ENCODE measurements at places on chromosomes 1 and 21.

DNA sequence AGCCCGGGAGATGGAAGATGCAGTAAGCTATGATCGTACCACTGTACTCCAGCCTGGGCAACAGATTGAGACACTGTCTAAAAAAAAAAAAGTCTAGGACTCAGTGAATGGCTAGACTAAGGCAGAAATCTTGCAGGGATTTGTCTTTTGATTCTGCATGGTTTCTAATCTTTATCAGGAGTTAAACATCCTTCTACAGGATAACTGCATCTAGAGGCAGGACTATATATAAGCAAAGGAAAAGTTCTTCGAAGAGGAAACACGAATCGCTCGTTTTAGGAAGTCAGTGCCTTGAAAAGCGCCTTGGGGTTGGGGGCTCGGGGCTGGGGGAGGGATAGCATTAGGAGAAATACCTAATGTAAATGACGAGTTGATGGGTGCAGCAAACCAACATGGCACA, 602 bp upstream of the UFC1 start:
- no peak for DNase-seq

GRCh38 chr1:61171974-61172373, 89.6 kb downstream of the NFIA start:
- DNase-seq: no peak

DNA sequence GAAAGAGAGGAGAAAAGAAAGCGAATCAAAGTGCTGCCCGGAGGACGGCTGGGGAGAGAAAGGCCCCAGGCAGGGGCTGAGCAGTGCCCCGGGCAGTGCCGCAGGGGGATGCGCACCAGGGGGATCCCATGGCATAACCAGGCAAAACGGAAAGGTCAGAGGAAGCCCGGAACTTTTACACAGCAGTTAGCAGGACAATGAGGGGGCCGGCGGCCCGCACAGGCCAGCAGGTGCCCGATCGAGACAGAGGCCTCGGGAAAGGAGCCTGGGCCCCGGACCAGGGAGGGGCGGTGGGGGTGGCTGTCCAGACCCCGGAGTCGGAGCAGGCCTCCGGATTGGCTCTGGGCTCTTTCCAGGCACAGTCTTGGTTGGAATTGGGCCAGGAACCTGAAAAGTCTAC, 86.8 kb downstream of the CASZ1 start:
- no peak for DNase-seq

DNA sequence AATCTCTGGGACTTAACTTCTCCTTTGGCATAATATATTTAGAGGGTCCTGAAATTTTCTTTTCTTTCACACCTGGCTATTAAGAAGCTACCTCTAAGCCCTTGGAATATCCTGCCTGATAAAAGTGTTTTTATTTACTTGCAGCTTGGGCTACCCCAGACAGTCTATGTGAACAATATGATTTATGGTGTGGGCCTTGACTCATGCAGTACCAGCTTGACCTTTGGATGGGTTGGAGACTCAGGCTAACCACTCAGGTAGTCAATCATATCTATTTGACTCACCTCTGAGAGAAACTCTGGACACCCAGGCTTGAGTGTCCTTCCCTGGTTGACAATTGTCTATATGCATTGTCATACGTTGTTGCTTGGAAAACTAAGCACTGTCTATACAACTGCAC, 13.4 kb upstream of the PGBD2 start:
- DNase-seq: no peak

DNA sequence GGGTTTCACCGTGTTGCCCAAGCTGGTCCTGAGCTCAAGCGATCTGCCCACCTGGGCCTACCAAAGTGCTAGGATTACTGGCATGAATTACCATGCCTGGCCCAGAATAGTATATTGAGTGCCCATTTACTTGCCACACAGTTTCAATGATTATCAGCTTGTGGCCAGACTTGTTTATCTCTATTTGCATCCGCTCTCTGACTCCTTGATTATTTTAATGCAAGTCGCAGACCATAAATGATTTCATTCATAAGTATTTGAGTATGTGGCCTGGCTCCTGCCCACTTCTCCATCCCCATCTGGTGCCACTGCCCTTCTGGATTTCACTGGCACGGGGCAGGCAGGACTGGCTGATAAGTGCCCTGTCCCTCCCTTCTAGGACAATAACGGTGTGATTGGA, 18.2 kb upstream of the TRNAU1AP start:
- DNase-seq: no peak

- no peak for DNase-seq
Observed at GRCh38 chr1:170357750-170358149, 174.2 kb upstream of the GORAB start.

DNA sequence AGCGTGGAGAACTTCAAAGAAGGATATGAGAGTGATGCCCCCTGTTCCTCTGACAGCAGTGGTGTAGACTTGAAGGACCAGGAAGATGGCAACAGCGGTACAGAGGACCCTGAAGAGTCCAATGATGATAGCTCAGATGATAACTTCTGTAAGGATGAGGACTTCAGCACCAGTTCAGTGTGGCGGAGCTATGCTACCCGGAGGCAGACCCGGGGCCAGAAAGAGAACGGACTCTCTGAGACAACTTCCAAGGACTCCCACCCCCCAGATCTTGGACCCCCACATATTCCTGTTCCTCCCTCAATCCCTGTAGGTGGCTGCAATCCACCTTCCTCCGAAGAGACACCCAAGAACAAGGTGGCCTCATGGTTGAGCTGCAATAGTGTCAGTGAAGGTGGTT, 14.0 kb downstream of the CERS2 start:
- DNase-seq: no peak

GRCh38 chr1:225467193-225468020, 39.6 kb upstream of the LBR start:
- no peak for DNase-seq

DNA sequence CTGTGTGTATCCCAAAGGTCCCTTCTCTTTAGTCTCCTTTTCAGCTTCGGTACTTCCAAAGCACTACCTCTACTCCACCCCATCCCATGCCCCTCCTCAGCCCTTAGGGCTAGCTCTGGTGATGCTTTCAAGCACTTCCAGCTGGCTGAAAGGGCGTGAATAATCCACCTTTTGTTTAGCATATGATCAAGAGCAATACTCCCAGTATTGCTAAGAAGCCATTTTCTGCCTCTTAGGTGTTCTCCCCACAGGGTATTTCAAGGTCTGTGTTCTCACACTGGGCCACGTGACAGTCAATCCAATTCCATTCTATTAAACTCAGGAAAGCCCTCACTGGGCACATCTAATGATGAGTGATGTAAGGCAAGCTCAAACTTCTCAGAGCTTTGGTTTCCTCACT, 298.5 kb upstream of the PROX1 start:
- DNase-seq: no peak

GRCh38 chr1:186839041-186839400, 10.3 kb downstream of the PLA2G4A start:
- no peak for DNase-seq

DNA sequence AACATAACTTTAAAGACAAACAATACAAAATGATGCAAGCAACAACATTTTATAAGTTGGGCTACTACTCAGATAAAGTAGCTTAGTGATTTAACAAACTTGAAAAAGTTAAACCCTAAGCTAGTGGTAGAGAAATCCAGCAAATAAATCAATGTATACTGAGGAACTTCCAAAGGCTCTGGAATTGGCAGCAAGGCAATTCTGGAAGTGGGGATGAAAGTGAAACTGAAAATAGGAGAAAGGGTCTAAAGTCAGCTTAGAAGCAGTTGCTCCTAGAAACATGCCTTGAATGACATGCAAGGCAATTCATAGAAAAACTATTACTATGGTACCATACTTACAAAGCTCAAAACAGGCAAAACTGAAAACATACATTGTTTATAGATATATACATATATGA, 90.0 kb upstream of the CAMK1G start:
- no peak for DNase-seq

GRCh38 chr1:7611421-7612010, 159.6 kb upstream of the VAMP3 start:
- no peak for DNase-seq

GRCh38 chr1:68495532-68495931, 1.4 kb downstream of the DEPDC1 start:
- no peak for DNase-seq

- no peak for DNase-seq
Observed at GRCh38 chr1:67429011-67429527, 1.1 kb downstream of the SERBP1 start.

GRCh38 chr1:6133146-6133895, 46.8 kb downstream of the CHD5 start:
- no peak for DNase-seq

GRCh38 chr1:89484092-89485038, 40.3 kb upstream of the LRRC8B start:
- DNase-seq: no peak

DNA sequence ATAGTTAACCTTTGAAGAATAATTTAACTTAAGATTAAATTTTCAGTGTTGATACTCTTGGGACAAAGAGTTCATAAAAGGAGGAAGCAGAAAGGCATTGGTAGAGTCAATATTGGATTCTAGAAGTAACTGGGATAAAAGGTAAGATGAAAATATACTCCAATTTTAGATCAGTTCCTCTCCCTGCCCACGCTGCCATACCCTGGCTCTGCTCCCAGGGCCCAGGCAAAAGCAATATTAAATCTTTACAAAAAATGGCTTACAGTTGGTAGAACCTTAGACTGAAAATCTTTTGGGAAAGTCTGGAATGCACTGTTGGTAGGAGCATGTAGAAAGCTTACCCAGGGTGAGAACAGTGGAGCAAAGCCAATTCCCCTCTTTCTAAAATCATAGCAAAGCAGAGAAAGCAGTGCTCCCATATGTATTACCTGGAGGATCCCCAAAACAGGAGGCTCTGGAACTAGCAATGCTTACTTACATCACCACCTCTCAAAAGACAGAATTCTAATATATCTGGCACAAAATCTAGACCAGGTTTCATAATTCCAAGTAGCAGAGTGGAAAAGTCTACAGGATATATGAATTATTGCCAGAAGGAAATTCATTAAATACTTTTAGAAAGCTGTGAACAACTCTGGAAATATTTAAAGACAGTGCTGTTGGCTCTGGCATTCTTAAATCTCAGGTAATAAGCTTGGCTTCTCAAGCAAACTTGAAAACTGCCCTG, 24.5 kb downstream of the KIAA0319L start:
- no peak for DNase-seq

DNA sequence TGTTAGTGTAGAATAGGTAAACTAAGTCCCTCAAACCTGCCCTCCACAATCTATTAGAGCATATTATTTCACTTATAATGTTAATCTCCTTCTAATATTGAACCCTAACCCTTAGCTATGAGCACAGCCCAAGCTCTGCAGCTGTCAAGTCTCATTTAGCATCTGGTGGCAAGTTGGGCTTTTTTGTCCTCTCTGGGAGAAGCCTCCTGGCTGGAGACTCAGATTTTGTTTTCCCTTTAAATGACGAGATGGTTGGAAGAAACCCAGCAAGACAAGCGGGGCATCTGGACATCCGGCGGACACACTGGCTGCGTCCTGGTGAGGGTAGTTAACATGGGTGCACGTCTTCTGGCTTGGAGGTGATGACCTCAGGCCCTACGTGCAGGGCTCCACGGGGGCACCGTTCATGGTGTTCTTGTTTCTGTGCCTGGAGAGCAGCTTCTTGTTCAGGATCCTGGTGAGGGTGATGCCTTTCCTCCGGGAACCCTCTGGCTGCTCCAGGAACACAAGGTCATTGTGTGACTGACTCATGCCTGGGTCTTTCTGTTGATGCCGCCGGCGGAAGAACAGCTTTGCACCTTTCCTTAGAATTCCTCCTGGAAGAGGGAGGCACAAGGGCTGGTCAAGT, 9.7 kb upstream of the PRDM15 start:
- DNase-seq: no peak

- DNase-seq: no peak
Observed at GRCh38 chr1:217106231-217106901, 383.1 kb upstream of the ESRRG start.

- no peak for DNase-seq
Observed at GRCh38 chr1:59523745-59524450, 227.0 kb downstream of the FGGY start.

DNA sequence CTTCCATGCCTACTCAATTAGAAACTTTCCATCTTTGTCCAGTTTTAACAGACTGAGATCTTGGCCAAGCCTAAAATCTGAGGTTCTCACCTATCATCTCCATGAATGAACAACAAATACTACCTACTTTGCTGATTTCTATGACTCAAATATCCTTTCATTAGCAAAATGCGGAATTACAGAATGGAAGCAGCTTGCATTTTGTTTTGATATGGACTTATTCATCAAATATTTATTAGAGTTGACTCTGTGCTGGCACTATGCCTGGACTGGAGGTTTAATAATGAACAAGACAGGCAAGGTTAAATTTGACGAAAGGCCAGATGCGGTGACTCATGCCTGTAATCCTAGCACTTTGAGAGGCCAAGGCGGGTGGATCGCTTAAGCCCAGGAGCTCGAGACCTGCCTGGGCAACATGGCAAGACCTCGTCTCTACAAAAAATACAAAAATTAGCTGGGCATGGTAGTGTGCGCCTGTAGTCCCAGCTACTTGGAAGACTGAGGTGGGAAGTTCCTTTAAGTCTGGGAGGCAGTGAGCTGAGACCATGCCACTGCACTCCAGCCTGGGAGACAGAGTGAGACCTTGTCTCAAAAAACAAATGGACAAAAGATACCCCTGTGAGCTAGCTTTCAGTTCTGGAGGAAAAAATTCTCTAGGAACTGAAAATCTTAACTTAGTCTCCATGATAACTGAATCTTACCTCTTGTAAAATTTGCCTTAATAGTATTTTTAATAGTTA, 29.4 kb upstream of the SOD1 start:
- DNase-seq: no peak

GRCh38 chr1:94339206-94339927, 78.8 kb upstream of the ABCD3 start:
- no peak for DNase-seq

GRCh38 chr1:204130981-204131892, 20.6 kb downstream of the ETNK2 start:
- no peak for DNase-seq

DNA sequence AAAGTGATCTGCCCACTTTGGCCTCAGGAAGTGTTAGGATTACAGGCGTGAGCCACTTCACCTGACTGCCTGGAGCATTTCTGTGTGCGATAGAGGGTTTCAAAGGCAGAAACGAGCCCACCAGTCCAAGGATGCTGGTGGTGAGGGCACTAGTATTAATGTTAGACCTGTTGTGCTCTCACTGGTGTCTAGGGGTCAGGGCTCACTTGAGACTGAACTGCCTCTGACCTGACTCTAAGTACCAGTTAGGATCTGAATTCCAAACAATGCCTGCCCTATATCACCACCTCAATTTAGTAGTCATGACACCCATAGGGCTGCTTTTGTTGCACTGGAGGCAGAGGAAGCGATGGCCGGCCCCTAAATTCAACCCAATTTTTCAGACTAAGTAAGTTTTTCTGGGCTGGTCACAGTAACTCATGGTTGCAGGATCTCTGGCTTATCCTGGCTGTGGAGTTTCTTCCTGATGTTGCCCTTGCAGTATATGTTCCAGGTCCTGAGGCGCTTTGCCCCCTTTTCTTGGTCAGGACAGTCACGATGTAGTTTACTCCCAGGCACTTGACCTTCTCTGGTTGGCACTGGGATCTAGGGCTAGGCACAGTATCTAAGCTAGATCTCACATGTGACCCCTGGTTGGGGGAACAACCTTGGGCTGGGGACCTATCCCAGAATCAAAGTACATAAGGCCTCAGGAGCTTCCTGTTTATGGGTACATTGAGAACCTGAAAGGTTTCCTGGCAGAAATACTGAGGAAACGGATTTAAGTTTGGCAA, 4.5 kb downstream of the CCDC17 start:
- DNase-seq: no peak
